ENCODE measurements at places on chromosomes 13 and 19. TPM values are rescaled to one million over a fixed set of nuclear protein-coding genes. Genes with fewer than 3 reads are reported as not detected.

Gene CRX
- not detected for total RNA-seq

Gene CEACAM7
- total RNA-seq = 0.10 TPM

Gene SLITRK5
- total RNA-seq = 0.64 TPM

Gene KASH5
- not detected for total RNA-seq

Gene MIA
- total RNA-seq = 0.30 TPM

Gene GJB2
- 0.75 TPM for total RNA-seq

Gene SHD
- total RNA-seq = 0.14 TPM

Gene PROZ
- total RNA-seq = not detected

Gene ZNF426
- total RNA-seq = 1.2 TPM
